ENCODE measurements at places on chromosomes 7 and 10. TPM values are rescaled to one million over a fixed set of nuclear protein-coding genes. Genes with fewer than 3 reads are reported as not detected.
A peak's percentile ranks its signal among the peaks of the same experiment; 100 is the strongest.

Gene TDRD1
- 0.57 TPM for total RNA-seq

Gene CALHM1
- total RNA-seq = 0.30 TPM

Gene MACC1
- 14.6 TPM for total RNA-seq

Gene ECHDC3
- total RNA-seq = 17.1 TPM

Gene PALD1
- 36.1 TPM for total RNA-seq

- H3K27ac ChIP-seq = peak overlapping the region; percentile 71
- H3K36me3 ChIP-seq = peaks cover 53% of the 10 kb centered on the region
- DNase-seq = no peak
Measured at GRCh38 chr7:127673902-127674301, 21.9 kb downstream of the SND1 start.

GRCh38 chr7:19203686-19204085 is 58.5 kb upstream of the FERD3L start:
- H3K36me3 ChIP-seq = no peaks in the 10 kb centered on the region
- H3K4me1 ChIP-seq = no peaks in the 10 kb centered on the region
- no peak overlapping the region for H3K4me3 ChIP-seq
- H3K27me3 ChIP-seq = no peaks in the 10 kb centered on the region
- DNase-seq = no peak
- no peak overlapping the region for H3K27ac ChIP-seq

- H3K27me3 ChIP-seq = no peaks in the 10 kb centered on the region
- no peak overlapping the region for H3K4me3 ChIP-seq
- H3K27ac ChIP-seq = no peak overlapping the region
- H3K36me3 ChIP-seq = no peaks in the 10 kb centered on the region
Measured at GRCh38 chr7:132492823-132493445, 83.3 kb downstream of the PLXNA4 start.

DNA sequence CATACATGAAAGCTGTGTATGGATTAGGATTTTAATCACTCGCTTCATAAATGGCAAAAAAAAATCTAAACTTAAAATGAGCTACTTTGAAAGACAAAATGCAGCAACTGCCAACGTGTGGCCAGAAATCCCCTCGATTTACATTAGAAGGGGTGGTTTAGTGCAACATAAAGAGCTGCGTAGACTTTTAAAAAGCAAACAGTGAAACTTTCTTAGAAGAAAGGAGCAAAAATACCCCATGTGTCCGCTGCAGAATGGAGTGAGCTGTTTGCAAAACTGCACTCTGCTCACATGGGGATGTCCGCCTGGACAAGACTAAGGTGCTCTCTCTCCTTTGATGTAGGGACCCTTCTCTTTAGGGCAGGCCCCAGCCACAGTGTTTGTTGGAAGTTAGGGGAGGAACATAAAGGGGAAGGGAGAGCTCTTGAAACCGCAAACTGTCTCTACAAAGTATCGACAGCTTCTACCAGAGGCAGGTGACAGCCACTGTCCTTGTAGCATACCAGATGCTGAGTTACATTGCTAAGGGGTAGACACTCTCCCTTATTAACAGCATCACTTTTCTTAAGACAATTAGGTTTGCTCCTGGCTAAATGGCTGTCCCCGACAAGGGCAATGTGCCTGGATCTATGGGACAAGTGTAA is 528.1 kb downstream of the KCNMA1 start:
- H3K4me3 ChIP-seq = peak overlapping the region; percentile 6
- H3K36me3 ChIP-seq = no peaks in the 10 kb centered on the region
- peaks cover 19% of the 10 kb centered on the region for H3K27me3 ChIP-seq
- no peak for DNase-seq

DNA sequence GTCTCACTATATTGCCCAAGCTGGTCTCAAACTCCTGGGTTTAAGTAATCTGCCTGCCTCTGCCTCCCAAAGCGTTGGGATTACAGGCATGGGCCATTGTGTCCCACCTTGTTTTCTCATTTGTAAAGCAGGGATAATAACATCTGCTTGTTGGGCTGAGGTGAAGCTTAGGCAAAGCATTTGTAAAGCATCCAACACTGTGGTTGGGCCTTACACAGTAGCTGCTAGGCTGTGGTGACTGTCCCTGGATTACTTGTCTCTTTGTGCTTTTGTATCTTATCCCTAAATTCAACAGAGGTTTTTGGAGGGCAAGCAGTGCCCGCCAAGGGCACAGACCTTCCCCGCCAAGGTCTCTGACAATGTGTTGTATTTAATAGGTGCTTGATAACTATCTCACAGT is 14.3 kb downstream of the HKDC1 start:
- H3K27ac ChIP-seq = no peak overlapping the region
- H3K27me3 ChIP-seq = no peaks in the 10 kb centered on the region
- H3K4me1 ChIP-seq = peaks cover 31% of the 10 kb centered on the region
- no peaks in the 10 kb centered on the region for H3K36me3 ChIP-seq

DNA sequence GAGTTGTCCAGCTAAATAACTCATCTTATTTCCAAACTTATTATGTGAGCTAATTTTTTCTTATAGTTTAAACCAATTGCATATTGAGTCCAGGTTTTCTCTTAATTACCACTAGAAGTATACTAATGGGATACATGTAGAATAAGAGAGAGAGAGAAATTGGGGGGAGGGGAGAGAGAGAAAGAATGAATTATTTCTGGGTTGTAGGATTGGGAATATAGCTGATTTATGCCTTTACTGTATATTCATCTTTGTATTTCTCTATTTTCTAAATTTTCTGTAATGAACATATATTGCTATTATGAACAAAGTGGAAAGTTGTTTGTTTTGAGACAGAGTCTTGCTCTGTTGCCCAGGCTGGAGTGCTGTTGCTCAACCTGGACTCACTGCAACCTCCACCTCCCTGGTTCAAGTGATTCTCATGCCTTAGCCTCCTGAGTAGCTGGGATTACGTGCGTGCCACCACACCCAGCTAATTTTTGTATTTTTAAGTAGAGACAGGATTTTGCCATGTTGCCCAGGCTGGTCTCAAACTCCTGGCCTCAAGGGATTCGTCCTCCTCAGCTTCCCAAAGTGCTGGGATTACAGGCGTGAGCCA is 26.1 kb upstream of the ITGB1 start:
- H3K4me3 ChIP-seq = no peak overlapping the region
- H3K27me3 ChIP-seq = no peaks in the 10 kb centered on the region
- no peak for DNase-seq

DNA sequence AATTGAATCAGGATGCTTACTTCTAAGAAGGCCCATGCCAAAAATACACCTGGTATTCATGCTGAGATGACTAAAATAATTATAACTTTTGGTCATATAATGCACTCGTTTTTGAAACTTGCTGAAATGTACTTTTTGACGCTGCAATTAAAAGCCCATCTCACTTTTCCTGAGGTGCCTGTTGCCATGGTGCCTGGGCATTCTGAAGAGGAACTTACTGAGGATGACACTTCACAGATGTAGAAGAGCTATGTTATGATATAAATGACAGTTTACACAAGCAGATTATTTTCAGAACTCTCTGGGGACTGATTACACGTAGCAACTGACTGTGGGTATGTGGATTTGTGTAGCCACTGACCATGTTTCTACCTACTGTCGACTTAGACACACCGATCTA is 182.4 kb downstream of the TPK1 start:
- H3K27me3 ChIP-seq = no peaks in the 10 kb centered on the region
- no peak overlapping the region for H3K4me3 ChIP-seq
- no peak overlapping the region for H3K27ac ChIP-seq
- peaks cover 22% of the 10 kb centered on the region for H3K36me3 ChIP-seq
- H3K4me1 ChIP-seq = peaks cover 13% of the 10 kb centered on the region

DNA sequence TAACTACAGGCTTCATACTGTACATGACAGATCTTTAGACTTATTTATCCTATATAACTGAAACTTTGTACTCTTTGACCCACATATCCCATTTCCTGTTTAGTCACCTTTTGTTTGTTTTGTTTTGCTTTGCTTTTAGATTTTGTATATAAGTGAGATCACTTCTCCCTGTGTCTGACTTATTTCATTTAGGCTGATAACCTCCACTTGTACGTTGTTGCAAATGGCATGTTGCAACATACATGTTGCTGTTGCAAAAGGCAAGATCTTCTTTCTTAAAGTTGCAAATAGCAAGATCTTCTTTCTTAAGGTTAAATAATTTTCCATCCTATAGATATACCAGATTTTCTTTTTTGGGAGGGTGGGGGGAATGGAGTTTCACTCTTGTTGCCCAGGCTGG is 341.5 kb downstream of the OTUD1 start:
- H3K4me3 ChIP-seq = no peak overlapping the region
- H3K36me3 ChIP-seq = no peaks in the 10 kb centered on the region
- no peak overlapping the region for H3K27ac ChIP-seq
- no peaks in the 10 kb centered on the region for H3K4me1 ChIP-seq

DNA sequence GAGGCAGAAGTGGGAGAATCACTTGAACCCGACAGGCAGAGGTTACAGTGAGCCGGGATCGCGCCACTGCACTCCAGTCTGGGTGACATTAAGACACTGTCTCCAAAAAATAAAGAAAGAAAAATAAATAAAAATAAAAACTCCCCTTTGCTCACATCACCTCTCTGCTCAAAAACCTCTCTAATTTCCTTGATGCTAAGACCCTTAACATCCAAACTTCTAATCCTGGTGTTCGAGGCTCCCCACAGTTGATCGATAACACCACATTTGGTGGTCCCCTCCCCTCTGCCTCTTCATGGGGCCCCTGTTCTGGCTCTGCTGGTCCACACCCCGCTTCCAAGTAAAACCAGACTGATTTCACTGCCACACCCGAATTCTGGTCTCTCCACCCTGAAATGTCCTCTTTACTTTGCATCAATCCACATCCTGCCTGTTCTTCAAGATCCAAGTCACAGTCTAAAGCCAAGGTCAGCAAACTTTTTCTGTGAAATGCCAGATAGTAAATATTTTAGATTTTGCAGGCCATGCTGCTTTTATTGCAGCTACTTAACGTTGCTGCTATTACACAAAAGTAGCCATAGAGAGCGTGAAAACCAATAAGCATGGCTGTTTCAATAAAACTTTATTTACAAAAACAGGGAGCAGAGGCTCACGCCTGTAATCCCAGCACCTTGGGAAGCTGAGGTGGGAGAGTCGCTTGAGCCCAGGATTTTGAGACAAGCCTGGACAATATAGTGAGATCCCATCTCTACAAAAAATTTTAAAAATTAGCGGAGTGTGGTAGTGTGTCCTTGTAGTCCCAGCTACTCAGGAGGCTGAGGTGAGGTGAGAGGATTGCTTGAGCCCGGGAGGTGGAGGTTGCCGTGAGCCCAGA is 11.8 kb downstream of the MOSPD3 start:
- peaks cover 7% of the 10 kb centered on the region for H3K4me1 ChIP-seq
- H3K27ac ChIP-seq = peak overlapping the region; percentile 20
- peaks cover 20% of the 10 kb centered on the region for H3K27me3 ChIP-seq

- H3K27me3 ChIP-seq = no peaks in the 10 kb centered on the region
- peaks cover 2% of the 10 kb centered on the region for H3K4me1 ChIP-seq
- DNase-seq = no peak
- H3K27ac ChIP-seq = no peak overlapping the region
Measured at GRCh38 chr7:85851571-85852193, 664.8 kb upstream of the SEMA3D start.

DNA sequence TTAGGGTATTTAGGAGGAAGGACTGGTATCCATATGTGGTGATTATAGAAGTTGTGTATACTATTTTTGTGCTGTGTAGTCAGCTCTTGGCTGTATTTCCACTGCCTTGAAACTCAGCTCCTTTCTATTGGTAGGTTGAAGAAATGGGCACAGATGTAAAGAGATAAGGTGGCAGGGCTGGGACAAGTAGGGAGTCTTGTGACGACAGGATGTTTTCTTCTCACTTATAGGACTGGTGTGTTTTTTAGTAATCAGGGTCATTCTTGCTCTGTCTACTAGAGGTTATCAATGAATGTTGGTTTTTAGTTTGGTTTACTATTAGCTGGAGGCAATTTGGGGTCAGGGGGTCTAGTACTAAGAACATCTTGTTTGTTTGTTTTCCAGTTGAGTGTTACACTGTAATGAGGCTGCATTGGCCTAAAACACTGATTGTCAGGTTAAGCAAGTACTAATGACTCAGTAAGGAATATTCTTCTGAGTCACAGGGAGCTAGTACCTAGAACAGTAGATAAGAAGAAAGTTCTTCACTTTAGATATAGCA is 11.8 kb downstream of the UBN2 start:
- peak overlapping the region; percentile 61 for H3K27ac ChIP-seq
- H3K4me1 ChIP-seq = no peaks in the 10 kb centered on the region
- no peak for DNase-seq
- no peaks in the 10 kb centered on the region for H3K27me3 ChIP-seq

DNA sequence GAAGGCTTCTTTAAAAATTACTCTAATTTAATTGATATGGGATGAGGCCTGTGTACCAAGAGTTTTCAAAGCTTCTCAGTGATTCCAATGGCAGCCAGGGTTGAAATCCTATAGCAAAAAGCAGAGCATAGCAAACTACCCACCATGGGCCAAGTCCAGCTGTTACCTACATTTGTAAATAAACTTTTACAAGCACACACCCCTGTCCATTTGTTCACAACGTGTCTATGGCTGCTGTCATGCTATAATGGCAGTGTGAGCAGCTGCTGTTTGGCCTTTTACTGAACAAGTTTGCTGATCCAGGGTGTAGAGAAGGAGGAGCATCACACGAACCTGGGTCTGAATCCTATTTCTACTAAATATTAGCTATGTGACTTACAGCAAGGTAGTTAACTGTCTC is 50.0 kb downstream of the NPY start:
- peaks cover 35% of the 10 kb centered on the region for H3K4me1 ChIP-seq
- no peak overlapping the region for H3K4me3 ChIP-seq
- H3K27me3 ChIP-seq = peaks cover 53% of the 10 kb centered on the region
- H3K36me3 ChIP-seq = peaks cover 18% of the 10 kb centered on the region
- DNase-seq = no peak

GRCh38 chr10:7819121-7819460 is 786 bp downstream of the TAF3 start:
- H3K27me3 ChIP-seq = peaks cover 4% of the 10 kb centered on the region
- H3K4me3 ChIP-seq = peak overlapping the region; percentile 97
- peak; percentile 13 for DNase-seq

DNA sequence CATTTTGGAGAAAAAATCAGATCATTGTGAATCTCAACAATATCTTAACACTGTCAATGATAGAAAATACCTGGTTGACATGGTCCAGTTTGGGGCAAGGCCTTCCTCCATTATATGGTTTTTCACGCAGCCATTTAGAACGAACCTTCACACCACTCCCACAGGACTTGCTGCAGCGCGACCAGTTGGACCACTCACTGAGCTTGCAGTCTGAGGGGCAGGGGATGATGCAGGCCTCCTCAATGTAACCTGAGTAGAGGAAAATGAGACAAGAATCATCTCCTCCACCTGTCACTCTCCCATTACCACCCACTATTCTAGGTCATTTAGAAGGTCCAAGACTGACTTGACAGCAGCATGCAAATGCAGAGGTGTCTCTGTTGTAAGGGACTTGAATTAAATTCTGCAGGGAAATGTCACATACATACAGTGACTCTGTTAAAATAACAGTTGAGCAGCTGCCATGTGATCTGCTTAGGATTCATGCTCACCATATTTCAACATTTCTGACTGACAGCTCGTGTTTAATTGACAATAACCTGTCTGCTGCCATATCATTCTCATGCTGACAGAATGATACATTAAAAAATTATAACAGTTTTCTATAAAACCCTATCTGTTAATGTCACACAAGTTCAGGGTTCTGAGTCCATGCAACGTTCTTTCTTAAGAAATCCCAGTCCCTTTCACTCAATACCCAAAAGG is 403.0 kb downstream of the THSD7A start:
- no peaks in the 10 kb centered on the region for H3K36me3 ChIP-seq
- peaks cover 12% of the 10 kb centered on the region for H3K4me1 ChIP-seq
- H3K27me3 ChIP-seq = no peaks in the 10 kb centered on the region
- H3K4me3 ChIP-seq = no peak overlapping the region
- peak; percentile 14 for DNase-seq
- no peak overlapping the region for H3K27ac ChIP-seq

All from WTC11 (cell line).